GM23248 (cell line): ENCODE measurements at places on chromosomes 7 and 10.
A peak's percentile ranks its signal among the peaks of the same experiment; 100 is the strongest.

DNA sequence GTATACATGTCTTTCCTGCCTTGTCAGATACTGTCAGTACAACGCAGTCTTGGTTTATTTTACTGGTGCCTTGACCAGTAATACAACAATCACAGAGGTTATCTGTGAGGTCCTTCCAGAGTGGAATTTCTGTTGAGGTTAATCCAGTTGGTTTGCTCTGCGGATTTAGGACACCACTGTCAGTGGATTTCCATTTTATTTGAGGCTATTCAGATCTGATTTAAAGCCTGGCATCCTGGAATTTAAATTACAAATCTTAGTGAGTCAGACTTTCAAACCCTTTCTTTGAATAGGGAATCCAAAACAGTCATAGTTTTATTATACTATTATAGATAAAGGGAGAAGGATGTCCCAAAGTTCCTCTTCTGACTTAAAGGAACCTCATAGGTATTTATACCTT, 40.5 kb downstream of the ANLN start:
- peak; percentile 7 for DNase-seq

DNA sequence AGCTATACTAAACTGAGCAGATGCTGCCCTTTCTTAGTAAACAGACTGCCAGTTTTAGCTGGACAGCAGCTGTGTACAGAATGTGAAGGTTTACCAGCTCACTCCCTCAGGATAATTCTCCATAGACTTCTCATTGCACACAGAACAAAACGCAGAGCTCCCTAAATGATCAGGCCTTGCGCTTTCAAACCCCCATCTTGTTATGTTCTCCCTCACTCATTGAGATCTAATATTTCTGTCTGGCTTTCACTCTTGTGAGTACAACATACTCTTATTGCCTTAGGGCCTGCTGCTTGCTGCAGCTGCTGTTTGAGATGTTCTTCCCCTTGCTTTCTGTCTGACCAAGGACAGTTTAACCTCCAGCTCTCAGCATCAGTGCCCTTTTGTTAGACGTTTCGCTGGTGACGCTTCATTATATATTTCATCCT, 17.3 kb downstream of the VWDE start:
- DNase-seq, result no peak

DNA sequence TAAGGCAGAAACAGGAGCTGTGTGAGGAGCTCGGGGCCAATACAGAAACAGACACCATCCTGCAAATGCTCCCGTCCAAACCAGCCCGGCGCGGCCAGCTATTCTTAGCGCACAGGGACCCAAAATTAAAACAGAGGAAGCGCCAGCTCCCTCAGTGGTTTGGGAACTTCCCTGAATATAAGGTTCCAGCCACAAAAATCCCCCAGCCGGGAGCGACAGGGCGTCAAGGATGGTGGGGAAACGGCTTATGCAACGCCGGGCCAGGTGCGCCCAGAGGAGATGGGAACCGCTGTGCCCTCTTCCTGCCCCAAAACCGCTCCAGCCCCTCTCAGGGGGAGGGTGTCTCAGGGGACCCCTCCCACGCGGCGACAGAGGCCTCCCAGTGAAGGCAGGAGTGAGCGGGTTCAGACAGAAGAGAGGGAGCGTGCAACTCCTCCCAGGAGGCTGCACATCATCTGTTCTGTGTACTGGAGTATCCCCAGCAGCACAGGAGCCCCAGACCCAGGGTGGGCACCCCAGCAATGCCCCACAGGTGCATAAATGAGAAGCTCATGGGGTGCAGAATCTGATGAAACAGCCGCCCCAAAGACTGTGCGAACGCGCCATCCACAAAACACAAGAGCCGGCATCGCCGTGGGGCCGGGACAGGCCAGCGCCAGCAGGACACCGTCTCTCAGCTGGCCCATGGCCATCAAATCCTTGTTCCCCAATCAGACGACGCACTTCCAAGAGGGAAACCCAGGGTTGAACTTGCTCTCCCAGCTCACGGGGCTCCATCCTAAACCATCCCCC, 73.9 kb upstream of the PDGFA start:
- no peak for DNase-seq

GRCh38 chr10:2910656-2911055, 156.7 kb upstream of the PFKP start:
- DNase-seq, result no peak

DNA sequence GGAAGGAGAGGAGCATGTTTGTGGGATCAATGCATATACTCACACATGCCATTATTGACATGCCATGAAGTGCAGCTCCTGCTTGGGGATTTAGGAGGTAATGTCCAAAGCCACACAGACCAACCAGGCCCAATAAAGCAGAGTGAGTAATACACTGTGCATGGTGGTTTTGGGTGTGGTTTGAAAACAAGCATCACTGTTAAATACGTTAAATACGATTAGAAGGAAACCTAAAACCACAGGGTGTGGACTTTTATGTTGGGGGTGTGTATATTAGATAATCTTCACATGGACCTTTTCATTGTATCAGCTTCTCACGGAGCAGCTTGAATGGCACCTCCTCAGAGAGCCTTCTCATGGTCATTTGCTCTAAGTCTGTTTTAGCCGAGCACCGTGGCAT, 10.4 kb upstream of the EIF3A start:
- DNase-seq, result peak; percentile 90

- DNase-seq, result no peak
Observed at GRCh38 chr10:94105226-94105625, 111.5 kb downstream of the PLCE1 start.

- no peak for DNase-seq
Observed at GRCh38 chr7:50119815-50120637, 27.0 kb upstream of the ZPBP start.

GRCh38 chr7:54596747-54597146, 54.6 kb downstream of the VSTM2A start:
- DNase-seq, result no peak

- DNase-seq, result peak; percentile 18
Observed at GRCh38 chr7:12328888-12329770, 74.5 kb downstream of the VWDE start.

GRCh38 chr10:116853287-116853686, 4.0 kb downstream of the ENO4 start:
- DNase-seq, result no peak

DNA sequence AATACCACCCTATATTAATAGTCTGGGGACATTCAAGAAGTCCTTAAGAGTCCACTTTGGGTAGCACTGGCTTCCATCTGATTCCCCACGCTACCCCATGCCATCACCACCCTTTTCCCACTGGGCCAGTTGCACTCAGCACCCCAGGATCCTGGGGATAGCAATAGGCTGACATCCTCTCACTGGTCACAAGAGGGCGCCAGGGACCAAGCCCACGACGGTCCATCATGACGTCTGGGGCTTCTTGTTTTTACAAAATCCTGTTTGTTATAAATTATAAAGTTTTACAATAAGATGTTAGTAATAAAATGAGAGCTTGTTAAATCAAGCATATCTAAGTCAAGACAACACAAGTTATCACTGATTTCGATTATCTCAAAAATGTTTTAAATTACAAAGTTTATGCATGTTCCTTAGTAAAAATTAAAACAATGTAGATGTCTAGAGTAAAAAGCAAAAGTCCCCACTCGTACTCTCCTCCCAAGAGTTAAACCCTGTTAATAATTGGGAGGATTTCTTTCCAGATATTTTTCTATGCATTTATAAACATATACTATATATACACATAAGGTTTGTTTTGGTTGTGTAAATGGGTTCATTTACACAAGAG, 15.4 kb downstream of the GPNMB start:
- peak; percentile 81 for DNase-seq

DNA sequence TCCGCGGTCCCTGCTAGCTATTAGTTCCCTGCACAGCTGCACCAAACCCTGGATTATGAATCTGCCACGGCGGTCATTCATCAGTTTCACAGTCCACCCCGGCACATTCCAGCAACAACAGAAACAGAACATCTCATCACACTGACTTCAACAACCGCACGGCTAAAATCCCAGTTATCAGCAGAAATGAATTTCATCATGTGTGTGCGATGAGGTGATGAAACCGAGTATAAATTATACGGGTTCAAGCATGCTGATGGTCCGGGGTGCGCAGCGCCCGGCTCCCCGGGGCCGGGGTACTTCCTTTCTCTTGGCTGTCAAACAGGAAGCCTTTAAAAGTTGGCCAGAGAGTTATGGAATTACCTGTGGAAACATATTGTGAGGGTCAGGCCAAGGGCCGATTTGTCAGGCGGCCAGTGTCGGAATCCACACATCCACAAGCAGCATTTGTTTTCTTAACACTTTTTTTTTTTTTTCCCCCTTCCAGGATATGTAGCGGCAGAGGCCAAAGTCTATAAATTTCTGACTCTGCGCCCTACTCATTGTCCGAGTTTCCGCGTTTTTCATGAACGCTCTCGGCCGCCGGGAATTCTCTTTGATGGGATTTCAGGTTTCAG, 420.9 kb upstream of the MGMT start:
- no peak for DNase-seq

- no peak for DNase-seq
Observed at GRCh38 chr10:85651497-85651882, 715.1 kb downstream of the GRID1 start.

- no peak for DNase-seq
Observed at GRCh38 chr10:46312953-46313352, 26.2 kb downstream of the ANTXRL start.

DNA sequence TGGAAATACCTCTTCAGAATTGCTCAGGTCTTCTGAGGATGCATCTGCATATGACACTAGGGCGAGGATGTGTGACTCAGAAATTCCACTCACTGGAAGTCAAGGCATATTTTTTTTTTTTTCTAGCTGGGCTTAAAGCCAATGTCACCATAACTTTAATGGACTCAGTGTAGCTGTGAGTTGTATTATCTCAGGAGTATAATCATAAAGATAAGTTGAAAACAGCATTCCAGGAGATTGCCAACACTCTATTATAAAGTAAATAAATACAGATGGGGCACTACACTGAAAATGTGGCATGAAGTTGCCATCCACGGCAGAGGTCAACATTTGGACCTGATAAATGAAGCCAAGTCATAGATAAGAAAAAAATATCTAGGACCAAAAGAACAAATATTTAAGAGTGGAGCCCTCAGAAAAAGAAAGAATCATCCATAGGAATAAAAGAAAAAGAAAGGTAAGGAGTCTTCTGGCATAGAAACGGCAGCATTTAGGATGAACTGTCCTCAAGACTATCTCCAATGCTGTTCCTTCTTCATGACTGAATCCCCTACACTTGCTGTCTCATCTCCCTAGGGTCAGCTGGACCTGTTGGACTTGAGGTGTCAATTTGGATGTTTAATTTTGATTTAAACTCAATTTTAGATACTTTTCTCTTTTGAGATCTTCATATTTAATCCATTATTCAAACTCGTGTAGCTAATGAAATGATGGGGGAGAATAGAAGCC, 72.9 kb upstream of the CAV2 start:
- DNase-seq, result peak; percentile 88

- DNase-seq, result no peak
Observed at GRCh38 chr7:123260428-123260960, 60.7 kb upstream of the SLC13A1 start.

DNA sequence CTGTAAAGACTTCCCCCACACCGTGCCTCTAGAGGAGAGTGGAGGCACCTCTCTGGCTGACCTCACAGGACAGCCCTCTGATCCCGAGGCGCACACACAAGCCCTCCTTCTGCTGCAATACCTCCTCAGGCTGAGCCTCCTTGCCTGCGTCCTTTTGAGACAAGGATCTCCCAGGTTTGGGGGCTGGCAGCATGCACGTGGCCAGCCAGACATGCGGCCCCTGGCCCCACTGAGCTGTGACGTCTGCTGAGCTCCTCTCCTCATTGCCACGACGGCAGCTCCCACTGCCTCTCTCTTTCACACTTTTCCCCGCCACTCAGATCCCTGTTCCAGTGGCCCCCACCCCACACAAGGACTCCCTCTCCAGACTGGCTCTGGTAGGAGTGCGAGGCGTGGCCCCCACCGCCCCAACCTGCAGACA, 12.2 kb upstream of the DNAAF5 start:
- DNase-seq, result no peak

DNA sequence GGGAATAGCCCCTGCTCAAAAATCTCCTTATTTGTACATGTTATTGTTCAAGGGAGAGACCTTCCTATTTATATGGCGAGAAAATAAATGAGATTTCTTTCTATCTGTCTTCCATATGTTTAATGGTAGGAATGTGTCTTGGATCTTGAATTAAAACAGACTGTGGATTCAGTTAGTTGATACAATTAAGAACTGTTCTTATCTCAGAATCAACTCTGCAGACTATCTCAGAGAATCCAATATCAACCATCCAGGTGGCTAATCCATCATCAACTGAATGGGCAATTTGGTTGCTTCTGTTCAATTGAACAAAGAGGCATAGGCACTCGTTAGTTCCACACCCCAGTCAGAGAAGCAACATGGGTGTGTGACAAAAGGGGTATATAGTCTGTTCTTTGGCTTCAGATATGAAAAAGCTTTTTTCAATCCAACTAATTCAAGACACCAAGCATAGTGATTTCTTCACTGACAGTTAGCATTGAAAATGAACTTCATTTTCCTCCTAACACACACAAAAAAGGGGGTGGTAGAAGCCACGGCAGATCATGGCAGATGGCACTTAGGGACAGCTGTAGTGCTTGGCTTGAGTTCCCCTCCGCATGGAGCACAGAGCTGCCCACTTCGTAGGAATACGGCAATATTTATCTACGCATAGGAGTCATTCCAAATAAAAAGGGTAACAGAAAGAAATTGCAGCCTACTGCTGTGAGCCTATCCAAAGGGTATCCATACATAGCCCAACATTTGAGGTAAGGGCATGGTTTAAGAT, 135.9 kb downstream of the KIAA1217 start:
- no peak for DNase-seq

GRCh38 chr10:89853781-89854191, 152.4 kb downstream of the KIF20B start:
- DNase-seq, result no peak

- DNase-seq, result peak; percentile 78
Observed at GRCh38 chr10:24209946-24210491, 1.1 kb downstream of the KIAA1217 start.

GRCh38 chr7:2181077-2181854, 51.5 kb downstream of the MAD1L1 start:
- DNase-seq, result peak; percentile 28

GRCh38 chr10:30103595-30104320, 44.4 kb upstream of the JCAD start:
- DNase-seq, result no peak

- no peak for DNase-seq
Observed at GRCh38 chr10:119688033-119688508, 36.9 kb downstream of the BAG3 start.

- DNase-seq, result no peak
Observed at GRCh38 chr10:88670497-88670896, 6.3 kb downstream of the LIPF start.

DNA sequence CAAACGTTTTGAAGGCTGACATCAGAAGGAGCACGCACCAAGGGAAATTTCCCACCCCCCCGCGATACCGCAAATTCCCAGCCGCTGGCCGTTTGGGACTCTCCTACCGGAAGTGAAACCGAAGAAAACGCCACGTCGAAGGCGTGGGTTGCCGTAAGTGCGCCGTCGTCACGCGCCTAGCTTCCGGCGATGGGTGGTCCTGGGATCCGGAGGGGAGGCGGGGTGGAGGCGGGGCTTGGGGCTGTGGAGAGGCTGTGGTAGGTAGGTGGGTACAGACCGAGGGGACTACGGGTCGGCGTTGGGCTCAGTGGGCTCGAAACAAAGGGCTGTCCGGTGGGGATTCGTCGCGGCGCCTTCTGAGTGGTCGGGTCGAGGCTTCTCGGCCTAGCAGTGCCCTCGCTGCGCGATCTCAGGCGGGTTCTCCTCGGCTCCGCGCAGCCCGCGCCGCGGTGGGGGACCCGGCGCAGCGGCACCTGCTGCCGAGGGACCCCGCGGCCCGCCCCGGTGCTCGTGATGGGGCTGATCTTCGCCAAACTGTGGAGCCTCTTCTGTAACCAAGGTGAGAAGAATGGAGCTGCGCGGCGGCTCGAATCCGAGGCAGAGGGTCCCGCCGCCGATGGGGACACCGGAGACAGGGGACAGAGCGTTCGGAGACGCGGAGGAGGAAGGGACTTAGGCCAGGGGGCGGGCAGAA, at the start of gene ARL5B:
Gene ARL5B, plus strand, starts transcription at position 307 of the 694 bp plus-strand sequence. Its CDS starts 207 bp downstream, at position 514.
- peak; percentile 99 for DNase-seq
